Kidney capillary endothelial cell (primary cell): ENCODE measurements at places on chromosomes 6 and 20.

DNA sequence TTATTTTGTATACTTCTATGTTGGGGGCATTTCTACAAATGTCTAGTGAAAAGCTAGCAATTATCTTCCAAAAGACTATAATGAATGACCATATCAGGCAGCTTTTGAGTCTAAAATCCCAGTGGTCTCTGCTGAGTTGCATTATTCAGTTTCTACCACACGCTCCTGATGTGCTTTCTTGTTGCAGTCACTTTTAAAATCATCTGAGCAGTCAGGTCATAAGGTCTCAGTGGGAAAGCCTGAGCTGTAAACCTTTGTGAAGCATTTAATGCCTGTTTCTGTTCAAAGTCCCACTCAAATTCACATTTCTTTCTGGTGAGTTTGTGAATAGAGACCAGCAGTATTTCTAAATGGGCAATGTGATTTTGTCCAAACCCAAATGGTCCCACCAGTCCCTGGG lies 1681.5 kb downstream of the HACE1 start:
- DNase-seq: no peak

DNA sequence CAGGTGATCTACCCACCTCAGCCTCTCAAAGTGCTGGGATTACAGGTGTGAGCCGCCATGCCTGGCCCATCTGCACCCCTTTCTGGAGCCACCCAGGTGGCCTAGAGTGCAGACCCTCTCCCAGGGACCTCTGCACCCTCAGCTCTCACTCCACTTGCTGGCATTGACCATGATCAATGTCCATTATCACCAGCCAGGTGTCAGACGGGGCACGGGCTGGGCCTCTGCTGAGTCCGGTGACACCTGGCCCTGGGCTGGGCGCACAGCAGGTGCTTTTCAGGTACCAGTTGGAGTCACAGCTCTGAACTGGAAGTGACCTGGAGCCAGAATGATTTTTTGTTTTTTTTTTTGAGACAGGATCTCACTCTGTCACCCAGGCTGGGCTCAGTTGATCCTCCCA lies 91.8 kb upstream of the PMEPA1 start:
- no peak for DNase-seq

DNA sequence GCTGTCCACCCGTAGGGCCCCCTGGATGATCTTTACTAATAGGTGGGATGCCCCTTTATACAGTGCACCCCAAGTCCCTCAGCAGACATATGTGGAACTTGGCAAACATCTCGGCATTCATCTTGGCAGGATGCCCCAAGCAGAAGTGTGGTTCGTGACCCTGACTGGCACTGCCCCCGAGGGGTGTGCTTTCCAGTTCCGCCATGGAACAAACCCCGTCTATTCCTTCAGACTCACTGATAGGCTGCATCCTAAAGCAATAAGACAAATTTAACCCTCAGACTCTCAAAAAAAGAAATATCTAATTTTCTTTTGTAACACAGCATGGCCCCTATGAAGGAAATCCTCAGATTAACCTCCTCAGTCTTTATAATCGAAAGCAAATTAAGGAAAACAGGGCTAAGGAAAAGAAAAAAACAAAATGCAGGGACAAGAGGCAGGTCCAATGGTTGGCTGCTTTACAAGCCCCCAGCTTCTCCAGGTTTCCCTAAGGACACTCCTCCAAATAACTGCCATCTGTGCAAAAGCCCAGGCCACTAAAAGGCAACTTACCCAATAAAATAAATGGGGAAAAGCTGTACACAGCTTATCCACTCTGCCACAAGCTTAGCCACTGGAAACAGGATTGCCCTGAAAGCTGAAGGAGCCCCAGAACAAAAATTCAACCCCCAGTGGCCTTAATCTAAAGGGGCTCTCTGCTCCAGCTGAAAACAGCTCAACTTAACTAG lies 30.5 kb upstream of the RIPK1 start:
- DNase-seq: no peak

- DNase-seq: no peak
These were observed 47.0 kb upstream of the PCSK2 start for GRCh38 chr20:17179840-17180239.

DNA sequence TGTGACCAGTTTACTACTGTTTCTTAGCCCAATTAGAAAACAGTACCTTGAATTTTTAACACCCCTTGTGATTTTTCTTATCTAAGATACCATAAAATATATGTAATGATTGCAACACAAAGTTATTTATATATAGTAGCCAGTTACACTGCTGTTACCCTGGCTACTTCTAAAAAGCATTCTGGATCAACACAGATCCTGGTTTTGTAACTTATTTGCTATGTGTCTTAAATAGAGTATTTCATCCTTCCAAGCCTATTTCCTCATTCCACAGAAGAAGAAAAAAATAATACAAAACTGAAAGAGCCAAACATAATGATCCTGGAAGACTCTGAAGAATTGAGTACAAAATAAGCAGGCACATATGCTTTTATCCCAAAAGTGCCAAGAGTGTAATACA lies 19.0 kb upstream of the GSTA4 start:
- DNase-seq: no peak

- no peak for DNase-seq
These were observed 36.5 kb upstream of the SCGN start for GRCh38 chr6:25615471-25615870.

- DNase-seq: no peak
These were observed 66.9 kb downstream of the DLL1 start for GRCh38 chr6:170223718-170224693.
